Stimulated activated CD4-positive, alpha-beta T cell treated with anti-CD3 and anti-CD28 coated beads, Interleukin-1b, Interleukin-23, amount 100 ng/mL, for 1 hour (primary cell): ENCODE measurements at places on chromosomes 2 and 18.

DNA sequence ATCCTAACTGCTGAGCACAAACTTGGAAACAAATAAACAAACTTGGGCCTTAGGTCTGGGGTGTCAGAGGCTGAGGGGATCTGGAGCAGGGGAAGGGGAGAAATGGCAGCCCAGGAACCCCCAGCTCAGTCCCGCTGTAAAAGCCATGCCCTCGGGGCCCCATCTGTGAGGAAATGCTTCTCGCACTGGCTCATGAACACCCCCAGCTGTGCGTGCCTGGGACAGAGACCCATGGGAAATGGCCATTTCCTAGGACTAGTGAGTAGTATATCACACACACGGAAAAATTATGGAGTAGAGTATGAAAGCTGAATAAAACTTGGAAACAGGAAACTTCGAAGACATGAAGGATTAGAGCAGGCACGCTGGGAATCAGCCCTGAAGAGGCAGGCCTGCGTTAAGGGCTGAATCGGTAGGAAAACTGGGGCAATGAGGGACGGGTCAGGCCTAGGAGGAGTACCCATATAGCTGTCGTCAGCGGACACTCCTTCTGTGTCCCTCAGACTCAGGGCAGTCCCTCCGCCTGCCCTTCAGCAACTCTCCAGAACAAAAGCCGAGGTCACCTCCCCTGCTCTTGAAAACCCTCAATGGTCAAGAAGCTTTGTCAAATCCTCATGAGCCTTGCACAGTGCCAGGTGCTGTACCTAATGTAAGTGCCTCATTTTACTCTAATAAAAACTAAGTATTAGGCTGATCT lies 120.8 kb upstream of the ODC1 start:
- no peak for DNase-seq

DNA sequence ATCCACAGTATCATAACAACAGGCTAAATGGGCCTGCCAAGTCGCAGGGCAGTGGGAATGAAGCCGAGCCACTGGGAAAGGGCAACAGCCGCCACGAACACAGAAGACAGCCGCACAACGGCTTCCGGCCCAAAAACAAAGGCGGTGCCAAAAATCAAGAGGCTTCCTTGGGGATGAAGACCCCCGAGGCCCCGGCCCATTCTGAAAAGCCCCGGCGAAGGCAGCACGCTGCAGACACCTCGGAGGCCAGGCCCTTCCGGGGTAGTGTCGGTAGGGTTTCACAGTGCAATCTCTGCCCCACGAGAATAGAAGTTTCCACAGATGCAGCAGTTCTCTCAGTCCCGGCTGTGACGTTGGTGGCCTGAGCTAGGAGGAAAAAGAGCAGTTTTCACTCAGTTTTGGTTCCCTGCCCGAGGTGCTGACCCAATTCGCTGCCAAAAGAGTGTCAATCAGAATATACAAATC lies 32.2 kb downstream of the KCTD18 start:
- DNase-seq: no peak

- no peak for DNase-seq
These were observed 13.8 kb upstream of the SGPP2 start for GRCh38 chr2:222410534-222410933.

GRCh38 chr2:241868661-241869081 lies 858 bp upstream of the RTP5 start:
- DNase-seq: no peak

DNA sequence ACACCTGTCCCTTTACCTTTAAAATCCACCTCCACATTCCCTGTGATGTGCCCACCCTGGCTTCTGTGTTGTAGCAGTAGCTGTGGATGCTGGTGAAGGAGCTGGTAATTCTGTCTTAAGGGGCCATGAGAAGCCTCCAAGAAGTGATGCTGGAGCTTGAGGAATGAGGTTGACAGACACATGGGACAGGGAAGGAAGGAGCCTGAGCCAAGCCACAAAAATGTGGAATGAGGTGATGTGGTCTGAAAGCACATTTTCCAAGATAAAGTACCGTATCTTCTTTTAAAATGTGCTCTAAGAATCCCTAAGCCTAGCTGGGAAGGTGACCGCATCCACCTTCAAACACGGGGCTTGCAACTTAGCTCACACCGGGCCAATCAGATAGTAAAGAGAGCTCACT lies 31.2 kb downstream of the VWA3B start:
- DNase-seq: no peak

- no peak for DNase-seq
These were observed 352.6 kb upstream of the VRK2 start for GRCh38 chr2:57693965-57694364.

DNA sequence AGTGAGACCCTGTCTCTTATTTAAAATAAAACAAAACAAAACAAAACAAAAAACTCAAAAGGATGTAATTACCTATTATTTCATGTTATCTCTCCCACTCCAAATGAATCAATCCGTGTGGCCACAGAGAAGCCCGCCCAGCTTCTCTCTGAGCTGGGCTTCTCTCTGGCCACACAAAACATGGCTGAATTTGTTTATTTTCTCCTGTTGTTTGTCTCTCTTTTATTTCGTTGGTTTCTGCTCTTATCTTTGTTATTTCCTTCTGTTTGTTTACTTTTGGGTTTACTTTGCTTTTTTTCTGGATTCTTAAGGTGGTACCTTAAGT lies 1.5 kb upstream of the TRABD2A start:
- DNase-seq: no peak

- no peak for DNase-seq
These were observed 74.2 kb upstream of the TFCP2L1 start for GRCh38 chr2:121359170-121359569.
